Heart left ventricle (tissue), 16 donors: ENCODE measurements at places on chromosomes 7 and 10. TPM values are rescaled to one million over a fixed set of nuclear protein-coding genes. Genes with fewer than 3 reads are reported as not detected.

GRCh38 chr7:157851501-157852067 lies 514.8 kb downstream of the DNAJB6 start:
- DNase-seq: peak; percentile 63

GRCh38 chr7:88689821-88690220 lies 69.7 kb upstream of the ZNF804B start:
- DNase-seq: no peak

Gene OR6V1
- total RNA-seq: not detected

DNA sequence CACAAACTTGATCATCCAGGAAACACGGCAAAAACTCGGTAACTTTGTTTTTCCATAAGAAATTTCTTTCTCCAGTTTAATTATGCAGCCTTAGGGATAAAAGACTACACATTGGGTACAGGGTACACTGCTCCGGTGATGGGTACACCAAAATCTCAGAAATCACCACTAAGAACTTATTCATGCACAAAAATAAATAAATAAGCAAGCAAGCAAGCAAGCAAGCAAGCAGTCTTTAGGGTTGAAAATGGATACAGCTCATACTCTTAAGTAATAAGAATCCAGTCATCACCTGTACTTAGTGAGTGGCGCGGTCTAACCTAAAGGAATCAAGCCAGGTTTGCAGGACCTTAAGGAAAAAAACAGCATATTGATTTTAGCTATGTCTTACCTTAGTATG lies 30.0 kb downstream of the MCM10 start:
- no peak for DNase-seq

GRCh38 chr10:78600740-78601139 lies 468.0 kb upstream of the ZMIZ1 start:
- no peak for DNase-seq

GRCh38 chr10:4450981-4451908 lies 374.8 kb upstream of the AKR1E2 start:
- DNase-seq: no peak

DNA sequence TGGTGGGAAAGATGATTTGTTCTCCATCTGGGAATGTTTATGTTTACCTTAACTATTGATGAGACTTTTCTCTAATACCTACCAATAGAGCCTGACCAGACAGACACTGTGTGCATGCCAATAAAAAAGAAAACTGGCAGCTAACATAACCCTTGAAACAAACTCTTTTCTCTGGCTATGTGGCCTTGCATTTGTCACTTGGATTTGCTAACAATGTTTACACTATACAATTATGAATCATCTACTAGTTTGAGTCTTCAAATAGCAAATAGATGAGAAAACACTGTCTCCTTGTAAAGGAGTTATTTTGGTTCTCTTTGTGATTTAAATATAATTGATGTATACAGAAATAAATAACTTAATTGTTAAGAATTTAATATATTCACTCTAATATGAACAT lies 273.1 kb downstream of the SEMA3D start:
- DNase-seq: no peak

DNA sequence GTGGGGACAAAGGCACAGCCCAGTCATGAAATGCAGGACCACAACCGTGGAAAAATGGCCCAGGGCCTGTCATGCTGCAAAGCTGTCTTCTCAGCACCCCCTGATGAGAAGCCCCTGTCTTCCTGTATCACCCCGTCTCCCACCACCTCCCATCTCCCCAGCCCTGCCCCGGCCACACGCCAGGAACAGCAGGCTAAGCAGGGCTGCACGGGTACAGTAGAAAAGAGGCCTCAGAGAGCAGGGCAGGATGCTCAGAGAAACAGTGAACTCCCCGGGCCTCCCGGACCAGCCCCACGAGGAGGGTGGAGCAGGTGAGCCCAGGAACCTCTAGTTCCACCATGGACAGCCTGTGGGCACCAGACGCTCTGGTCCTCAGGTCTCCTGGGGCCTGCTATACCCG lies 77.7 kb downstream of the FAM53B start:
- DNase-seq: peak; percentile 34

Gene ING3
- 12.5 TPM for total RNA-seq

GRCh38 chr10:18498998-18499397 lies 152.4 kb downstream of the NSUN6 start:
- no peak for DNase-seq

DNA sequence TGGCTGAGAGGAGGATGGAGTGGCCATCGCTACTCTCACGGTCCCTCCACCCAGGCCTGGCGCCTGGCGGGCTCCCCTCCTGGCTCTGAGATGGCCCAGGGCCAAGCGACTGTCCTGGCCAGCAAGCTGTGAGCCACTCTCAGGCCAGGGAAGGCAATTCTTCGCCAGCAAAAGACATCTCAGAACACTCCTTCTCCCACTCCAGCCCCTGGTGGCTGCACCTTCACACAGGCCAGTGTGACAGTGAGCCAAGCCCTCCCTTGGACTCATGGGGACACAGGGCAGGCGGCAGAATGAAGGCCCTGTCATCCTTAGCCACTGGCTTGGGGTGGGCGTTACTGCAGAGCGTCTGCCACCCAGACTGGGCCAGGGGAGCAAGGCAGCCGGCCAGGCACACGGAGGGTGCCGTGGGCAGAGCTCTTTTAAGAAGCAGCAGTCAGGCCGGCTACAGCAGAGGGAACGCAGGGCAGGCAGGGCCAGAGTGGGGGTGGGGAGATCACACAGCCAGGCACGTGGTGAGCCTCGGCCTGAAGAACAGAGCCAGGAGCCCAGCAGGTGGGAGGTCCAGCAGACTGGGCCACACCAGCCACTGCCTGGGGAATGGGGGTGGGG lies 14.4 kb downstream of the STK32C start:
- DNase-seq: no peak

Gene KRIT1
- 28.9 TPM for total RNA-seq

DNA sequence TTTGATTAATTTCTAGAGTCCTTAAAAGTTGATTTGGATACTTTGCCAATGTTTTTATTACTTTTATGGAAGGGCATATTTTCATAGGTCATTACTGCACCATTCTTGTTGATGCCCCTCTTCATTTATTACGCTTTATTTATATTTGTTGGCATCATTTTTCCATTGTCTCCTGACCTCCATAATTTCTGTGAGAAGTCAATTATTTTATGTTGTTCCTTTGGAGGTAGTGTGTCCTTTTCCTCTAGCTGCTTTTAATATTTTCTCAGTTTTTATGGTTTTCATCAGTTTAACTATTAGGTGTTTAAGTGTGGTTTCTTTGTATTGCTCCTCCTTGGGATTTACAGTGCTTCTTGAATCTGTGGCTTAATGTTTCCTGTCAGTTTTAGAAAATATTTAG lies 134.9 kb downstream of the SAMD9 start:
- DNase-seq: no peak

GRCh38 chr7:99008921-99009530 lies 130.7 kb downstream of the TRRAP start:
- no peak for DNase-seq

- DNase-seq: no peak
Measured at GRCh38 chr10:3672220-3672619, 112.8 kb downstream of the KLF6 start.

Gene LRRC18
- not detected for total RNA-seq

DNA sequence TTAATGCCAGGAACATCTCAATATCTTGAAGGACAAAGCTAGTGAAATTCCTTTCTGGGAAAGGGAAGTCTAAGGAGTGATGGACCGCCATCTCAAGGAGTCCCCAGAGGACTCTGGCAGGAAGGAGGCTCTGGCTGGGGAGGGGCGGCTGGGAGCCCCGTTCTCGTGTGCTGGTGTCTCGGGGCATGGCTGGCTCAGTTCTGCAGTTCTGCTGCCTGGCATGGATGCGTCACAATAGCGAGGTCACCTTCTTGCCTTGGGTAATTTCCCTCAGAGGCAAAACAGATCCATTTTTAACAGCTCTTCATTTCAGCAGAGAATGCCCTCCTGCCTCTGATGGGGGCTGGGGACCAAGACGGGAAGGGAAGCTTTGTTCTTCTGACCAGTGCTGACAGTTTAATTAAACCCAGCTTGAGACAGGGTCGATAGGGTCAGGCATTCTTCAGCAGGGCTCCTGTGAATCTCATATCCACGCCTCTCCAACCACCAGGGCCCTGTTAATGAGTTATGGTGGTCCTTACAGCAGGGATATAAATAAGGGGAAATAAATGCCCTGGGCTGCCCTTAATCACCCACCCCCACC lies 35.7 kb downstream of the SLIT1 start:
- no peak for DNase-seq

DNA sequence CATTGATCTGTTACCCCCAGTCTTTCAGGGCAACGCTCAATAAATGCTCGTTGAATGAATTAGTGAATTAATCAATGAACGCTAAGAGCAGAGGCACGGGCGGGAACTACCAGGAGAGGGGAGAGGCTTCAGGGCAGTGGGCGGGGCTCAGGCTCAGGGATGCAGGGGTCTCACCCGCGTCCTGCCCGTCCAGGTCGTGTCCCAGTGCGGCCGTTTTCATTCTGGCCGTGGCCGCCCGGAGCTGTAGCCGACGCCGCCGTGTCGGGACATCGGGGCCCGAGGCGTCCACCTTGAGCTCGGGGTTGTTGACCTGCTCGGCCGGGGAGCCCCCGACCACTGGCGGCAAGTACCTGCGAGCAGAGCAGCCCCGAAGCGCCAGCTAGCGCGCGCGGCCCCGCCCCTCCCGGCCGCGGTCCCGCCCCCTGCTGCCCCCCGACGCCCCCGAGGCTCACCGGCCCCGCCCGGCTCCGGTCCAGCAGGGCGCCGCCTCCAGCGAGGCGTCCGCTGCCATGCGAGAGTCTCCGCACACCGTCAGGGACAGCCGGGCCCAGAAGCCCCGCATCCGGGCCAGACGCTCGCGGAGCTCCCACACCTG lies 2.8 kb upstream of the GAL3ST4 start:
- no peak for DNase-seq

- no peak for DNase-seq
Measured at GRCh38 chr10:47071891-47072290, 160.7 kb downstream of the PTPN20 start.

- no peak for DNase-seq
Measured at GRCh38 chr7:74252893-74253292, 1.3 kb downstream of the RFC2 start.

Gene TMEM184A
- 0.74 TPM for total RNA-seq

Gene UPK3B
- total RNA-seq: not detected

GRCh38 chr7:12403287-12404181 lies at the start of gene VWDE:
Gene VWDE, minus strand, starts transcription at chr7:12403865. Its CDS starts 149 bp downstream, at chr7:12403716.
- peak; percentile 16 for DNase-seq

DNA sequence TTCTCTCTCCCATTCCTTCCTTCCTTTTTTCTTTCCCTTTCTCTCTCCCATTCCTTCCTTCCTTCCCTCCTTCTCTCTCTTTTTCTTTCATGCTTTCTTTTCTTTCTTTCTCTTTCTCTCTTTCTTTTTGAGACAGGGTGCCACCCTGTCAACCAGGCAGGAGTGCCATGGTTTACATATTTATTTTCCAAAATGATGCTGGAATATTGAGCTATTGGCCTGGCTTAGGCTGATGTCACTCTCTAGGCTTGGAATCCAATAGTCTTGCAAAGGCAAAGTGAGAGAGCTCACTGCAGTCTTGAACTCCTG lies 159.1 kb downstream of the BAMBI start:
- DNase-seq: no peak

GRCh38 chr7:90244565-90244908 lies 437 bp upstream of the CFAP69 start:
- no peak for DNase-seq

- no peak for DNase-seq
Measured at GRCh38 chr7:53800746-53801145, 741.4 kb upstream of the VSTM2A start.

- DNase-seq: no peak
Measured at GRCh38 chr7:115153176-115153575, 231.3 kb downstream of the MDFIC start.

Gene CLCN1
- not detected for total RNA-seq

- no peak for DNase-seq
Measured at GRCh38 chr10:29611781-29612381, 22.9 kb downstream of the SVIL start.

DNA sequence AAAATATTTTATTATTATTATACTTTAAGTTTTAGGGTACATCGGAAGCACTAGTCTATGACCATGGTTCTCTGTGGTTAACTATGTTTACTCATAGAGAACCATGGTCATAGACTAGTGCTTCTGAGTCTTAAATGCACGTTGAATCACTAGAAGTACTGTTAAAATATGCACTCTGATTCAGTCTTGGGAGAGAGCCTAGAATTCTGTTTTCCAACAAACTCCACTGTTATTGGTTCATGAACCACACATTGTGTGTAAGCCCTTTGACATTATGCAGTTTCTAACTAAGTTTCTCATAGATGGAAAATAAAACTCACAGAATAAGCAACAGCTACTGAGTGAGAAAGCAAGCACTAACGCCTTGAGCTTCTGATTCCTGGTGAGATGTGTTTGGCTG lies 1120.6 kb downstream of the SORCS1 start:
- no peak for DNase-seq

- no peak for DNase-seq
Measured at GRCh38 chr10:49735161-49735560, 27.0 kb downstream of the OGDHL start.

DNA sequence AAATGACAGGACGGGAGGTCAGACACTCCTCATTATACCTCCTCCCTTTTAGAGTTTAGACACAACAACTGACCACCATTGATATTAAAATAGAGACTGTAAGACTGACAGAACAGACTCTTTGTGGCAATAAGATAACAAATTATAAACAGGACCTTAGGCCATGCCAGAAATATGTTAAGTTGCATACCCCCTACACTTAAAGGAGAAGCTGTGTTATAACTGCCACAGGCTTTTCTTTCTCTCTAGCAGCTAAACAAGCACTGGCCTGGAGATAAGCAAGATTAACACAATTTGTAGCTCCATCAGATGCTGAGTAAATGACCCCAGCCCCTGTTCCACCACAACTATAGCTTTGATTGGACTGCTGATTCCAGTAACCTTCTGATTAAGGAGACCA lies 10.5 kb upstream of the UNC5B start:
- DNase-seq: no peak

- no peak for DNase-seq
Measured at GRCh38 chr10:11698691-11699549, 43.3 kb upstream of the ECHDC3 start.

Gene IDI2
- total RNA-seq: not detected

Gene STRIP2
- 25.6 TPM for total RNA-seq

DNA sequence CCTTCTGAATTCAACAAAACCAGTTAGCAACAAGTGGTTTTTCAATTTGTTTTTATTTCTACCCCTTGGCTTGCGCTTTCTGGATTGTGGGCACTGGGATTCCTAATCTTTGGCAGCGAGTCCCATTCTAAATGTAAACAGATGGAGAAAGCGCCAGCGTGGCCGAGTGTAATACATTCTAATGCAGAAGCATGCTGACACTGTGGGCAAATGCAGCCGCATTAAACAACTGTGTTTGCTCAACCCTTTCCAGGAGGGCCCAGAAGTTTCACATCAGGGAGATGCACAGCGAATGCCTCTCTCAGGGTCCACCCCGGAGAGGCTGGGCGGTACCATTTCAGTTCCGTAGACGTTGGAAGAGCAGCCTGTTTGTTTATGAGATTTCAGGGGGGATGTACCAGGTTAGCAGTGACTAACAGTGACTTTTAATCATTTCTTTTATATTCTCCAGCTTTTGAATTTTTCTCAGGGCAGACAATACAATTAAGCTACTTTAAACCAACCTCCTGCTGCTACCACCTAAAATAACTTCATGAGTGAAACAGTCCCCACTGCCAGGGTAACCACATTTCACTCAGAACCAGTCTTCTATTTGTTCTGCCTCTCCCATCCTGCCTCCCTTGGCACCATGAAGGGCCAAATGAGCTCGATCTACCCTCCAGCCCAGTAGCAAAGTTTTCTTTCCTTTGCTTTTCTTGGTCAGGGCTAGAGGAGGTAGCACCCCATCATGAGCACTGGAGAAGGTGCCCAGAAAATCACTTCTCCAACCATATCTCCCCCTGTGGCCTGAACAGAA lies 164.2 kb upstream of the ITGB1 start:
- no peak for DNase-seq
